ENCODE measurements at places on chromosomes 12 and 14.

- no peak for DNase-seq
Measured at GRCh38 chr14:100531152-100532121, 55.8 kb downstream of the BEGAIN start.

DNA sequence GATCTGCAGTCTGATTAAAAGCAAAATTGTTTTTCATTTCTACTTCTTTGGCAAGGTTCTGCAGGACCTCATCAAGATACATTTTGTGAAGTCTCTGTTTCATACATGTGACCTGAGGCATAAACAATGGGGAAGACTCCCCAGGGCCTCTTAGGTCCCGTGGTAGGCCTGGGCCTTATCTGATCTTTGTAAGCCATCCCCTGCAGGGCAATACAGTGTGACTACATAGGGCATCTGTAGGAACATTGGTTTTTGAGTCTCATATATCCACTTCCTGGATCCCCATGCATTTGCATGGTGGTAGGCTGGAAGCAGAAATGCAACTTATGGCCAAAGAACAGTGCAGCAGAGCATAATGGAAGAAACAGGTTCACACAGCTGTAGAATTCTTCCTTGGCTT is 6.0 kb downstream of the FAR2 start:
- no peak for DNase-seq

GRCh38 chr12:42260518-42260917 is 22.5 kb upstream of the YAF2 start:
- DNase-seq: no peak

- DNase-seq: no peak
Measured at GRCh38 chr12:43273467-43273866, 278.5 kb downstream of the ADAMTS20 start.

- no peak for DNase-seq
Measured at GRCh38 chr14:40758076-40758475, 848.6 kb upstream of the LRFN5 start.

- no peak for DNase-seq
Measured at GRCh38 chr12:46914336-46914735, 88.5 kb upstream of the SLC38A4 start.

- DNase-seq: no peak
Measured at GRCh38 chr14:102923201-102923924, 900 bp downstream of the AMN start.
